ENCODE measurements at places on chromosomes 6 and 20. TPM values are rescaled to one million over a fixed set of nuclear protein-coding genes. Genes with fewer than 3 reads are reported as not detected.

The CCN5 gene
- total RNA-seq = 488 TPM

DNA sequence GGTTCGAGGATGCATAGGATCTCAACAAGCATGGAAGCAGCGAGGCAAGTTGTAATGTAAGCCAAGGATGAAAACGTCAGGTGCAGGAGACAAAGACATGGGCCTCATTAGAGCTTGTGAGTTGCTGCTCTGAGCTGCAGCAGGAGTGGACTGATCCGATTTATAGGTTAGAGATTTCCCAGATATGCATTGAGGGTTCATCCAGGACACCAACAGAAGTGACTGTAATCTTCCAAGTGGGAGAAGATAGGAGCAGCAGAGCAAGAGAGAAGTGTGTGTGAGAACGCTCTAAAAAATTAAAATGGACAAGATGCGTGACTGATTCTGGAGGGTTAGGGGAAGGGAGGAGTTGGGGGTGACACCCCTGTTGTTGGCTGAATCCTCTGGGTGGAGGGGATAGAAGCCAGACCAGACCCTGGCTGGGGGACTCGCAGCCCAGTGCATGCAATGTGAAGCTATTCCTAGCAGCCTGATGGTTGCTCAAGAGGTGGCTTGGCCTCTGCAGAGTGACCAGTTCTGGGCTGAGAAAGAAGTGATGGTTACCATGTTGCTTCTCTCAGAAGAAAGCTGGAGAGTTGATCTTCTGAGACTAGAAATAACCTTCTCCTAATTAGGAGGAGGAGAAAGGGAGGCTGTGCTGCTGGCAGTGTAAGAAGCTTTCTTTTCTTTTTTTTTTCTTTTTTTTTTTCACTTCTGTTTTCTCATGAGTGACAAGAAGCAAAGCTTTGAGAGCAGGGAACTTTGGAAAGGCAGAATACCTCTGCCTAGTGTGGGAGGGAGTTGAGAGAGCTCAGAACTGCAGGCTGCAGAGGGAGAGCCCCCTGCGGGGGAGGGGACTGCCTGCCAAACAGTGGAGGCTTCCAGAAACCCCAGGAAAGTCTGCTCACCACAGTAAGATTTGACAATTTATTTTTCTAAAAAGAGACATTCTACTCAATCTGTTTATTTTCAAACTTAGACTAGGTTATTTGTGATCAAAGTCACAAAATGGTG is 116.9 kb downstream of the SLX4IP start:
- H3K4me1 ChIP-seq = no peaks in the 10 kb centered on the region
- no peak overlapping the region for H3K27ac ChIP-seq
- H3K4me3 ChIP-seq = no peak overlapping the region
- H3K27me3 ChIP-seq = no peaks in the 10 kb centered on the region
- H3K36me3 ChIP-seq = no peaks in the 10 kb centered on the region

- peaks cover 9% of the 10 kb centered on the region for H3K4me1 ChIP-seq
- H3K27me3 ChIP-seq = no peaks in the 10 kb centered on the region
- DNase-seq = no peak
- no peak overlapping the region for H3K27ac ChIP-seq
- H3K36me3 ChIP-seq = no peaks in the 10 kb centered on the region
Observed at GRCh38 chr6:37275350-37275749, 17.4 kb upstream of the TMEM217 start.

DNA sequence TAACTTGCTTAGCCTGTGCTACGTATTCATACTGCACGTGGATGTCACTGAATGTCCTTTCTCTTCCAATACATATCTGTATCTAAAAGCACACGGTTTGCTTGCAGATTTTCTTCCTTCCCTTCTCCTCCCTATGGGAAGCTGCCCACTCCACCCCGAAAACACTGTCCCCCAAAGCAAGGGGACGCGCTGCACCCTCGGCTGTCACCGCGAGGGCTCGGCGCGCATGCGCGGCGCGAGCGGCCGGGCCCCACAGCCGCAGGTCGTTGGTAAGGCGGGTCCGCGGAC is 659 bp downstream of the TMX4 start:
- DNase-seq = no peak
- H3K27me3 ChIP-seq = no peaks in the 10 kb centered on the region
- peaks cover 60% of the 10 kb centered on the region for H3K4me1 ChIP-seq
- H3K4me3 ChIP-seq = peak overlapping the region; percentile 81
- peak overlapping the region; percentile 94 for H3K27ac ChIP-seq

DNA sequence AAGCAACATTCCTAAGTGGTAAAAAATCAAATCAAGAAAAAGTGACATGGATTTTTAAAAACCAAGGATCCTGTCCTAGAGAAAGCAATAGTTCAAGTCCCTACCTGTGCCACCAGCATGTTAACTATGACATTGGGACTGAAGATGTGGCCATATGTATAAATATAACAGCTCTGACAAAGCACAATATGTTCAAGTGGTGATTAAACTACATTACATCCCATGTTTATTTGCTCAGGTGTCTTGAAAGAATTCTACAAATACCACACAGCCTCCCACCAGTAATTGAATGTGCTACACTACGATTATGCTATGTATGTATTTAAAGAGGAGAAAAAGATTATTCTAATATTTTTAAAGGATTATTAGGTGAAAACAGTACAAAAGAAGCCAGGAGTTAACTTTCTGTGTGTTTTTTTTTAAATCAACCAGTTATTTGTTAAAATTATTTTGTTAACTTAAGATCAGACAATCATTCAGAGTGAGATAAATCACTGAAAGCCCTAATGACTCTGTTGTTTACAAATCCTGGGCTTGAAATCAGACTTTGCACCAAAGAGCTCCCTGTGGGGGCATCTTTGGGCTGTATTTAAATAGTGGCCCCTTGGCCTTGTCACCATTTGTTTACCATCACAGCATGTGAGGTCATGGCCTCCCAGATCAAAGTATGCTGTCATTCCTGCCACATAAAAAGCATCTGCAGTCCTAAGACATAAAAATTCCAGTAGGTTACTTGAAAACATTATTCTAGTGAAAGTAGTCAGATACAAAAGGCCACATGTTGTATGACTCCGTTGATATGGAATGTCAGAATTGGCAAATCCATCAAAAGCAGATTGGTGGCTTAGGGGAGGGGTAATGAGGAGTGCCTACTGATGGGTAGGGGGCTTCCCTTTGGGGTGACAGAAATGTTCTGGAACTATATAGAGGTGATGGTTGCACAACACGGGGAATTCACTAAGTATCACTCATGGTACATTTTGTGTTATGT is 17.1 kb downstream of the TTLL2 start:
- no peaks in the 10 kb centered on the region for H3K36me3 ChIP-seq
- H3K27ac ChIP-seq = no peak overlapping the region
- DNase-seq = no peak
- H3K27me3 ChIP-seq = no peaks in the 10 kb centered on the region
- no peak overlapping the region for H3K4me3 ChIP-seq

DNA sequence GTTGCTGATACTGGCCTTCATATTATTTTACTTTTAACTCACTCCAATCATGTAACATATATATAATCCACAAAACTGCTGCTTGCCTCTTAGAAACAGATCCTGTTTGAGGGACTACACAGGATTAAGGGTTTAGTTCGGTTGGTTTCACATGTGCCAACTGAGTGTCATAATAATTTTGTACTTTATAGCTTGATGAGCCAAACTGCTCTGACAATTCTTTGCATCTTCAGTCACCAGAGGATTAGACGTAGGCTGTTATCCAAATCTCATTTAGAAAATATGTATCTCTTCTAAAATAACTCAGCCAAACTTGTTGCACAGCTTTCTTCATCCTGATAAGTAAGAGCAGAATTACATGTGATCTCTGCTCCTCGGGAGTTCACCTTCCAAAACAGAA is 643.6 kb upstream of the PTCHD4 start:
- no peaks in the 10 kb centered on the region for H3K36me3 ChIP-seq
- H3K4me1 ChIP-seq = no peaks in the 10 kb centered on the region
- H3K4me3 ChIP-seq = no peak overlapping the region
- no peak for DNase-seq
